Sigmoid colon (tissue), 7 donors: ENCODE measurements at places on chromosomes 7 and 10. TPM values are rescaled to one million over a fixed set of nuclear protein-coding genes. Genes with fewer than 3 reads are reported as not detected.
A peak's percentile ranks its signal among the peaks of the same experiment; 100 is the strongest.

MSMB gene
- total RNA-seq: not detected

NPFFR1 gene
- total RNA-seq: not detected

GRCh38 chr7:112887337-112887736 is 97.1 kb upstream of the TMEM168 start:
- DNase-seq: no peak

- DNase-seq: no peak
These were observed 271.1 kb upstream of the SEMA3D start for GRCh38 chr7:85457911-85458310.

GRCh38 chr10:98172073-98172472 is 37.6 kb downstream of the R3HCC1L start:
- DNase-seq: peak; percentile 66

DNA sequence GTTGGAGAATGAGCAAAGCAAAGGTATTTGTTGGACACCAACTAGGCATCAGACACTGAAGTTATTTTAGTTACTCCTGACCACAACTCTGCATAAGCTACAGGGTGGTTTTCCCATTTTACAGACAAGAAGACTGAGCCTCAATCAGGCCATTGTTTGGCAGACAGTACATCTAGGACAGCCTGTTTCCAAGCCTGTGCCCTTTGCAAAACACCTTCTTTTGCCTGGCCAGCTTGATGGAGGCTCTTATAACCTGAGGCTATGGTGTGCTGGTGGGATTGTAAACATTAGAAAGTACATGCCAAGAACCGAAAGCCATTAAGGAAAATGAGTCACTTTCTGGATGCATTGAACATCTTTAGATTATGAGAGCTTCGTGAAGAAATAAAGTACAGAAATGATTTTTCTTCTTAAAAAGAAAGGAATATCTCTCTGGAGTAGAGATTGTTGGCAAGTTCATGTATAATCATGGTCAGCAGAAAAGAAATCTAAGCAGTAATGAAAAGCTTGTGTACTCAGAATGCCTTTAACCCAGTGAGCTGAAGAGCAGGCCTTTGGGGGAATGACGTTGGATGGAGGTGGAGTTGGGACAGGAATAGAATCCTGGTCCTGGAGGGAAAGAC is 140.6 kb downstream of the KIAA1217 start:
- no peak for DNase-seq

- no peak for DNase-seq
These were observed 67.0 kb downstream of the GSAP start for GRCh38 chr7:77349141-77349540.

DNA sequence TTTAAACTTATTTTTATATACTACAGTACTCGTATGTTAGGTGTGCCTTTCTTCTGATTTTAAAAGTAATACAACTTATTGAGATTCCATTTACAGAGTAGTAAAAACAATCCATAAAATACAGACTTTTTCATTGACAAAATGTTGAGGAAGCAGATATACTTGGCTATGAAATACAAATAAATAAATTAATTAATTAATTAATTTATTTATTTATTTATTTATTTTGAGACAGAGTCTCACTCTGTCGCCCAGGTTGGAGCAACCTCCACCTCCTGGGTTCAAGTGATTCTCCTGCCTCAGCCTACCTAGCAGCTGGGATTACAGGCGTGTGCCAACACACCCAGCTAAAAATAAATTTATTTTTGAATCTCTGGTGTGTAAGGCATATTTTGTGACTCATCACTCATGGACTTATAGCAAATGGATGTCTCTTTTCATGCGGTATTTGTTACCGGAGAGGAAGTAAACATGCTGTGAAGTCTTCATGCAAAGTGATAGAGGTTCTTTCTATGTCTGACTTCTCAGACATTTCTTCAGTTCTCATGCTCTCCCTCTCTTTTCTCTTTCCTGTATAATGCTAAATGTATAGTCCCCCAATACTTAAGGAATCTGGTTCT is 20.2 kb upstream of the SRPK2 start:
- no peak for DNase-seq

GRCh38 chr7:48090095-48090805 is 1.2 kb downstream of the UPP1 start:
- peak; percentile 78 for DNase-seq

DNA sequence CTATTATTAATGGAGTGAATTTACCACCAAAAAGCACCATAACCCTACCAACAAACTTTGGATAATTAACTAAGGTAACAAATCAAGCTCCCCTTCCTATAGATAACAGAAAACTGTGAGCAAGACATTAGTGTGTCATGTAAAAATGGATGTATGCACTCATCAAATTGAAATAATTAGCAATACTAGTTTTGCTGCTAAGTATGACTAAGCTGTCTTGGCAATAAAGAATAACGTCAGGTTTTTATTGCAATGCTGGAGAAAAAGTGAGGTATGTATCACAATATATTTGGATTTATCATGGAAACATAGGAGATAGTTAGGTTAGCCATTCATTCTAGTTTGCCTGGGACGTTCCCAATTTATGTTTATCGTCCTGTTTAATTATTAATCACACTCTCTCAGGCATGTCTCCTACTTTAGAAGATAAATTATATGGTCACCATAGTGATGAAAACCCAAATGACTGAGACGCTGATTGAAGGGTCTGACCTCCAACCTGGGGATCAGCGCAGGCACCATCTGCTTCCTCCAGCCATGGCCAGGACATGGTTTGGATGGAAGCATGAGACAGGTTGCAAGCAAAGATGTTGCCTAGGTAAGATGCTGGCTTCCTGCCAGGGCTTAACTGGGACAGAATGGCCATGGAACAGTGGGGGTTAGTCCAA is 125.6 kb downstream of the FANK1 start:
- no peak for DNase-seq
